CD4-positive, alpha-beta memory T cell (primary cell): ENCODE measurements at places on chromosomes 7 and 10. TPM values are rescaled to one million over a fixed set of nuclear protein-coding genes. Genes with fewer than 3 reads are reported as not detected.

The CLRN3 gene
- not detected for total RNA-seq

The SPDYE5 gene
- not detected for total RNA-seq

The AGBL3 gene
- total RNA-seq, result 6.2 TPM

The RAB11FIP2 gene
- total RNA-seq, result 20.0 TPM

The CH25H gene
- not detected for total RNA-seq

The NEURL1 gene
- 0.83 TPM for total RNA-seq

The CFAP70 gene
- 5.6 TPM for total RNA-seq

The EGR2 gene
- 2.2 TPM for total RNA-seq

The MRC1 gene
- total RNA-seq, result 1.9 TPM

The FRMD4A gene
- total RNA-seq, result 2.4 TPM

The XRCC2 gene
- total RNA-seq, result 0.75 TPM

The ZNF804B gene
- not detected for total RNA-seq

The TRIM73 gene
- 30.5 TPM for total RNA-seq

The NEUROG3 gene
- not detected for total RNA-seq

DNA sequence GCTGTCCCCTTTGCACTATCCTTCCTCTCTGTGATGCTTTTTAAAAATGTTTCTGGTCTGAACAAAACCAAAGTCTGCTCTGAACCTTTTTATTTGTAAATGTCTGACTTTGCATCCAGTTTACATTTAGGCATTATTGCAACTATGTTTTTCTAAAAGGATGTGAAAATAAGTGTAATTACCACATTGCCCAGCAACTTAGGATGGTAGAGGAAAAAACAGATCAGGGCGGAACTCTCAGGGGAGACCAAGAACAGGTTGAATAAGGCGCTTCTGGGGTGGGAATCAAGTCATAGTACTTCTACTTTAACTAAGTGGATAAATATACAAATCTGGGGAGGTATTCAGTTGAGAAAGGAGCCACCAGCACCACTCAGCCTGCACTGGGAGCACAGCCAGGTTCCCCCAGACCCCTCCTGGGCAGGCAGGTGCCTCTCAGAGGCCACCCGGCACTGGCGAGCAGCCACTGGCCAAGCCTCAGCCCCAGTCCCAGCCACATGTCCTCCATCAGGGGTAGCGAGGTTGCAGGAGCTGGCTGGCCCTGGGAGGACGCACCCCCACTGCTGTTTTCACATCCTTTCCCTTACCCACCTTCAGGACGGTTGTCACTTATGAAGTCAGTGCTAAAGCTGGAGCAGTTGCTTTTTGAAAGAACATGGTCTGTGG, 11.4 kb upstream of the CSGALNACT2 start:
- DNase-seq, result no peak

DNA sequence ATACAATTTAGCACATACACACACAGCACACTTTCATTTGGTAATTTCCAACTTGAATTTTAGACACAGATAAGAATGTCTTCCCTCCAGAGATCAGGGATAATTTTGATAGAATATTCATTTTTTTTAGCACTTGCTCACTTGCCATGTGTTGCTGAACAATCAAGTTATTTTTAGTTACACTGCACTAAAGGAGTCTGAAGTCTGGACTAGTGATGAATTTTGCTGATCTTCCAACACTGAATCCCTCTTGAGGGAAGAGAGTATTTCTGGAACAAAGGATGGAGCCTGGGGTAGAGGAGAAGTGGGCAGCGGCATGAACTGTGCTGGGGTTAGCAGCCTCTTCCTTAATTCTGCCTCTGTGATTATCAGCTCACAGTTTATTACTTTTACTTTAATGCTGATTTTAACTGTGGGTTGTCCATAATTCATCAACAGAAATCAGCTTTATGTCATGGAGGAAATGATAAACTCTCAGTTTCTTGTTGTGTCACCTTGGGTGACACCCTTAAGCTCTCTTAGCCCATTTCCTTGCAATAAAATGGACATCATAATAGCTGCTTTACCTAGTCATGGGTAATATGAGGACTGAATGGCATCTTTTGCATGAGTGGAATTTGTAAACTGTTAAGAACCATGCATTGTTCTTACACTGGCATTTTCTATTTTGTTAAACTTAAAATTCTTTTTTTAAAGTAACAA, 32.1 kb downstream of the SGPL1 start:
- no peak for DNase-seq

DNA sequence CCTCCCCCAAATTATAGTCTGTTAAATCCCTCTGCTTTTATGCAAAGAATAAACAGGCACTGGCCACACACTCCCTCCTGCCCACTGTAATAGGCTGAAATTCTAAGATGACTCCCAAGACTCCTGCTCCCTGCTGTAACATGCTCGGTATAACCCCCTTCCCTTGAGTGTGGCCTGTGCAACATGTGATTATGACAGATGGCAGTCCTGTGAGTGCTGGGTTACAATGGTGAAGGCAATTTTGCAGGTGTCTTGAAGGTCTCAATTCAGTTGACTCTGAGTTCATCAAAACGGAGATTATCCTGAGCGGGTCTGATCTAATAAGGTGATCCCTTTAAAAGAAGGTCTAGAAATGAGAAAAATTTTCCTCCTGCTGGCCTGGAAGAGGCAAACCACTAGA, 55.9 kb downstream of the CREB3L2 start:
- DNase-seq, result no peak

GRCh38 chr7:87784424-87784823, 91.7 kb downstream of the SLC25A40 start:
- DNase-seq, result no peak

DNA sequence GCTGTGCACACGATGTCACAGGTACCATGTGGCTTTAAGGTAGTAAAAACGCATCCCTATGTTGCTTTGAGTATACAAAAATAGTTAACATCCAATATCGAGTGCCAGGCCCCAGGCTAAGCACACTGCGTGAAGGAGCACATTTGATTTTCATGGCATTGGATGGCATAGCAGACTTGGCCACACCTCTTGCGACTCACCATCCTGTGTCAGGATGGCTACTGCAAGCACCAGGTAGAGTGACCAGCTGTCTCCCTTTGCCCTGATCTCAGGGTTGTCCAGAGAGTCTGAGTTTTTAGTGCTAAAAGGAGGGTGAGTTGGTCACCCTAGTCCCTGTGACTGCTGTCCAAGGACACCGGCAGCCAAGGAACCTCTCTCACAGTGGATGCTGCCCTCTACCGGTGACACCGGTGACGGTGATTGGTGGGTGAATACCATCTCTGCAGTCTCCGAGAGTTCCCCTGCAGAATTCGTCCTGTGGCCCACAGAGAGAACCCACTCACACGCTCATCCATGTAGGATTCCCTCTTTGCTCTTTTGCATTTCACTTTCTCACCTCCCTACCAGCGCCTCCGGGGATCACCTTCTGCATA, 76.1 kb downstream of the BICC1 start:
- no peak for DNase-seq

GRCh38 chr10:19815036-19815730, 1.0 kb upstream of the PLXDC2 start:
- no peak for DNase-seq

DNA sequence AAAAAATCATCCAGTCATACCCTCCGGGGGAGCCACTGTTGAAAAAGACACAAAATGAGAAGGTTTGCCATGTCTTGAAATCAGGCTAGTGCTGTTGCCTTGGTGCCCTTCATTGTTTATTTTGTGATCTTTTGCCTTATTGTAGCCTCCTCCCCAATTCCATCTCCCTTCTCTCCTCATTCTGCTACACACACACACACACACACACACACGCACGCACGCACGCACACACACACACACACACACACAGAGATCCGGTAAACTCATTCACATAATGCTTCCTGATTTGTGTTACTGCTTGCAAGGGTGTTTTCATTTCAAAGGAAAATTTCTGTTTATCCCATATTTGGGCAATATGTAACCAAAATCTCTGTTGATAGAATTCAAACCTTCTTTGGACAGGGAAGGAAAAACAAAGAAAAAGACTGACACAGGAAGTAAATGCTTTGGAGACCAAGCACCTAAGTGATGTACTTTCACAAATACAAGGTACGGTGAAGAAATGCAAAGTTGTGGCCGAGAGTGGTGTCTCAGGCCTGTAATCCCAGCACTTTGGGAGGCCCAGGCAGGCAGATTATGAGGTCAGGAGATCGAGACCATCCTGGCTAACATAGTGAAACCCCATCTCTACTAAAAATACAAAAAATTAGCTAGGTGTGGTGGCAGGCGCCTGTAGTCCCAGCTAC, 141.1 kb upstream of the CDK13 start:
- no peak for DNase-seq

DNA sequence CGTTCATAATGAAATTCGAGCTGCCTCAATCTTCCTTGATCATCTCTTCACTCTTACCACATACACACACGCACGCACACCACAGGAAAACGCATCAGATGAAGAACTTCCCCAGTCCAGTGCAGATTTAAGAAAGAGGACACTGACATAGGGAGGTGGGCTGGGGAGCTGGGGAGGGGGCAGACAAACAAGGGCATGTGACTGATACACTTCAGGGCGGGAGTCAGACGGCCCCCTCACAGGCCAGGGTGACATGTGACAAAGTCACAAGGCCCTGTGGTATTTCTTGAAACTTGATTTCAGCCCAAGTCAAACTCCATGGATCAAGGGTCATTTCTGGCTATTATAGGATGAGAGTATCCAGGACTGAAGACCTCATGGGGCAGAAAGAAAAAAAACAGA, 82.6 kb downstream of the KCNMA1 start:
- no peak for DNase-seq

DNA sequence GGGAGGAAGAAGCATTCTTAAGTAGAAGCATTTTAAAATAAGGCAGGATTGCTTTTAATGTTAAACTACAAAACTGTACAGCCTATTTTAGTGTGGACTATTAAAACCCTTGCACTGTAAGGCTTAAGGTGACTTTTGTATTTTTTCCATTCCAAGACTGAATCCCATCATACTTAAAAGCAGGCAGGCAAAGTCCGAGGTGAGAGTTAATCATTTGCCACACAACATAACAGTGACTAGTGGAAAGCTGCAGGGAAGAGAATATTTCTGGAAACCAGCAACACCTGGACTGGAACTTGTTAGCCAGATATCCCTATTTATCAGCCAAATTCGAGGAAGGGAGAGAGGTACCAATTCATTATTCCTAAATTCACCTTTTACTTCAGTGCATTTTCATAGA, 3.5 kb downstream of the PRR15 start:
- no peak for DNase-seq

DNA sequence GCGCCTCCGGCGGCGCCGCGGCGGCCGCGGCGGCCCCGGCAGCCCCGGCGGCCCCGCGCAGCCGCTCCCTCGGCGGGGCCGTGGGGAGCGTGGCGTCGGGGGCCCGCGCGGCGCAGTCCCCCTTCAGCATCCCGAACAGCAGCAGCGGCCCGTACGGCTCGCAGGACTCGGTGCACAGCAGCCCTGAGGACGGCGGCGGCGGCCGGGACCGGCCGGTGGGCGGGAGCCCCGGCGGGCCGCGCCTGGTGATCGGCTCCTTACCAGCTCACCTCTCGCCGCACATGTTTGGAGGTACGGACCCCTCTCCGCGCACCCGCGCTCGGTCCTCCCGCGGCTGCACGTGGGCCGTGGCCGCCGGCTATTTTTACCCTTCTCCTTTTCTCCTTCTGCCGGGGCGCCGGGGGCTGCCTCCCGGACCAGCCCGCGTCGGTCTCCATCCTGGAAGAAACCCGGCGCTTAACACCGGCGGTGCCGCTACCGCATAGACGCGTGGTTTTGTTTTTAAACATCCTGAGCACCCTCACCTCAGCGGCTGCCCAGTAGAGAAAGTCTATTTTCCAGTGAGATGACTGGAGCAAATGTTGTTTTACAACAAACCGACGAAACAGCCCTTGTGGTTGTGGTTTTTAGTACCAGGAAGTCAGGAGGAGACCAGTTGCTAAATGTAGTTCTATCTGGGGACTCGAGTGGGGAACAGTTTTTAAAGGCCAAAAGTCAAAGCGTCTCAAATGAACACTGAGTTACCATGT, 1.3 kb downstream of the ZNRF2 start:
- peak; percentile 75 for DNase-seq

GRCh38 chr7:19318287-19318686, 173.1 kb upstream of the FERD3L start:
- no peak for DNase-seq

DNA sequence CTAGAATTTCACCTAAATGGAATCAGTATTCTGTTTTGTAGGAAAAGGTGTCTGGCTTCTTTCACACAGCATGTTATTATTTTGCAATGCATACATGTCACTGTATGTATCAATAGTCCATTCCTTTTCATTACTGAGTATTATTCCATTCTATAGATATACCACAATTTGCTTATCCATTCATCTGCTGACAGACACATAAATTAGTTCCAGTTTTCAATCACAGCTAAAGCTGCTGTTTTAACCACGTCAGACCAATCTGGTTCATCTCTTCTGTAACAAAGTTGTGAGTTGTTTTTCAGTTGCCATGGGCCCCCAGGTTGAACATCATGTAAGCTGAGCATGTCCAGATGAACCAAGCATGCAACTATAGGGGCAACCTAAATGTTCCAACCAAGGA, 282.1 kb upstream of the MKLN1 start:
- DNase-seq, result no peak

DNA sequence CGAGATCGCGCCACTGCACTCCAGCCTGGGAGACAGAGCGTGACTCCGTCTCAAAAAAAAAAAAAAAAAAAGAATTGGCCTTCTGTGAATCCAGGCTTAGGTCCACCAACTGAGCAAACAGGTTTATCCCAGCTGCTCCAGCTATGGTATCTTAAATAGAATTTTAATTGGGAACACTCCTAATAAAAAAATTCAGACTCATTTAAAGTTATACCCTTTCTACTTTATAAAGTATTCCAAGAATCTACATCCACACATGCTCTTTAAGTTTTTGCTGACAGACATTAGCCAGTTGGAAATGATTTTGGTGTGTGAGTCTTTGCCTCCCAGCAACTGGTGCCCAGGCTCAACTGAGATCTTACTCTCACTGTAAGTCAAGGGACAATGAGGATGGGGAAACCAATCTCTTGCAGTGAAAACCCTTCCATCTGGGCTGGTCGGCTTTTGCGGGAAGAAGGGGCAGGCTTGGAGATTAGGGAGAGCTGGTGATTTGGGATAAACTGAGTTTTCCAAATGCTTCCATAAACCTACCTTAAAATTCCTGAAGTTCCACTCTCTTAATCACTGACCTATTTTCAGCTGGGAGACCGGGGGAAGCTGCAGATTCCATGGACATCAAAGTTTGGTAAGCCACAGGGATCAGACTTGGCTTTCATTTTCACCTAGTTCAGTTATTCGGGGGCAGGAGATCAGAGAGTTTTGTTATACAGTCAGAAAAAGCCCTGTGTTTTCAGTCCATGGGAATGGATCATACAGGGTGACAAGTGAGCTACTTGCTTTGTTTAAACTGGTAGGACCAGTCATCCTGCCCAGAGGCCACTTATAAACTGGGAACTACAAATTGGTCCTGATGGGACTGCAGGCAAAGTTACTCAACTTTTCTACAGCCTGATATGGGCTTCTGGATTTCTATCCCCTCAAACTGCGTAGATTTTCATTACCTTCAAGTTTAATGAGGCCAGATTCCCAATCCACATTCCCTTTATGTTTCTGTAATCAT, 89.3 kb upstream of the ZNF746 start:
- no peak for DNase-seq

DNA sequence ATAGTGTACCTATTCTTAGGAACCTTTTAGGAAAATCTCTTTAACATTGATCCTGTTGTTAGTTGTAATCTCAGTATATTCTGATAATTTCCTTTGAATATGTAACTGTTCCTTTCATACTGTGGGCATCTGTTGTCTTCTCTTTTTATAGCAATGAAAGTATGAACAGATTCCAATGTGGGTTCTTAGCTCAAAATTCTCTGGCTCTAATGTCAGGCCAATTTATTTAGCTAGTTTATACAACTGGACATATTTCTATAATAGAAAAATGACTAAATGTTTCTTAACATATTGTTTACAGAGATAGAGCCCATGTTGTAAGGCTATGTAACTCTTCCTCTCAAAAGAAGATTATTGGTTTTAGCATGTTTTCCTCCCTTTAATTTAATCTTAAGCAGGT, 363.2 kb downstream of the AUTS2 start:
- DNase-seq, result no peak
